Naive thymus-derived CD4-positive, alpha-beta T cell (primary cell): ENCODE measurements at places on chromosomes 5 and 9. TPM values are rescaled to one million over a fixed set of nuclear protein-coding genes. Genes with fewer than 3 reads are reported as not detected.
A peak's percentile ranks its signal among the peaks of the same experiment; 100 is the strongest.

SLC6A19 gene
- not detected for total RNA-seq

RANBP17 gene
- not detected for total RNA-seq

AGXT2 gene
- total RNA-seq: not detected in 2 replicates

DNA sequence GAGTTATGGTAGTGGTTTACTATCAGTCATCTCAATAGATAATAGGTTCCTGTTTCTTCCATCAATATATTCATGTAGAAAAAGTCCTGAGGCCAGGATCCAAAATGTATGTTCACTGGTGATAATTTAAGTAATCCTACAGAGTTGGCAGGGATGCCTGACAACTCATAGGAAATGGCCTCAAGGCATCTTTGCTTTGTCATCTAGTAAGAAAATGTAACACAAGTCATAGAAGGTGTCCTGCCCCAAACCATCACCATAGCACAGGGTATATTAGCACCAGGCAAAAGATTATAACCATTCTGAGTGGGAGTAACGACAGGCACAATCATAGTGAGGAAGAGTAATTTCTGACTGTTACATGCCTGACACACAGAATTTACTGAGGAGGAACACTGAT, 257.0 kb downstream of the TMEM167A start:
- no peaks in the 10 kb centered on the region for H3K36me3 ChIP-seq
- H3K4me1 ChIP-seq: no peaks in the 10 kb centered on the region
- H3K27ac ChIP-seq: no peak overlapping the region

GRCh38 chr5:116303340-116303739, 218.5 kb downstream of the COMMD10 start:
- no peak overlapping the region for H3K27ac ChIP-seq
- H3K4me1 ChIP-seq: no peaks in the 10 kb centered on the region
- no peak for DNase-seq
- peaks cover 79% of the 10 kb centered on the region for H3K36me3 ChIP-seq
- H3K4me3 ChIP-seq: no peak overlapping the region

DNA sequence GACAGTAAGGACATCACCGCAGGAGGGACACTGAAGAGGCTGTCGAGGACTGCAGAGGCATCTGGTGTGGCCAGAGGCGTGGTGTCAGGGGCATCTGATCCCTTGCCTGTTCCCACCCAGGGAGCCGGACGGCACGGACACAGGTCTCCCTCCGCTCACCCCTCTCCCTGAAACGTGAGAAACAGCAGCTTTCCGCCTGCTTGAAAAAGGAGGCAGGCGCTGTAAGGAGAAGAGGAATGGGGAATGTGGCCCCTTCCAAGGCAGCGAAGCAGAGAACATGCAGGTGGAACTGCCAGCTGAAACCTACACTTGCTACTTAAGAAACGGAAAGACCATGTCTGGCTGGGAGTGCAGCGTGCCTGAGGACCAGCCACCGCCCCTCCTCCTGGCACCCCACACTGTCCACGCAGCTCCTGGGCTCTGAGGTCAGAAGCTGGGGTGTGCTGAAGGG, 176.2 kb downstream of the GAPVD1 start:
- no peaks in the 10 kb centered on the region for H3K27me3 ChIP-seq
- DNase-seq: no peak
- H3K4me1 ChIP-seq: no peaks in the 10 kb centered on the region
- H3K4me3 ChIP-seq: no peak overlapping the region
- no peak overlapping the region for H3K27ac ChIP-seq

DNA sequence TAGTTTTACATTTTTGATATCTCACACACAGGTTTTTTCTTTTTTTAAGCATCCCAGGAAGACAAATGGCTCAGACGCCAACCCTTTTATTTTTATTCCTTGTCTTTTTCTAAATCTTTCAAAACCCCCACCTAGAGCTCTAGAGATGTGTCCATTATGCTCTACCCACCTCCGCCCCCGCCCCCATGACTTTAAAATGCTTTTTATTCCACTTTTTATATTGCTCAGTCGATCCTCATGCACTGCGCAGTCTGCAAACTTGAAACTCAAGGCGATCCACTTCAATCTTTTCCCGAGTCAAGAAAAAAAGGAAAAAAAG, 411 bp upstream of the MAT2B start:
- H3K36me3 ChIP-seq: no peaks in the 10 kb centered on the region
- H3K4me1 ChIP-seq: peaks cover 29% of the 10 kb centered on the region
- H3K27ac ChIP-seq: peak overlapping the region; percentile 93
- no peak for DNase-seq
- H3K27me3 ChIP-seq: no peaks in the 10 kb centered on the region

DNA sequence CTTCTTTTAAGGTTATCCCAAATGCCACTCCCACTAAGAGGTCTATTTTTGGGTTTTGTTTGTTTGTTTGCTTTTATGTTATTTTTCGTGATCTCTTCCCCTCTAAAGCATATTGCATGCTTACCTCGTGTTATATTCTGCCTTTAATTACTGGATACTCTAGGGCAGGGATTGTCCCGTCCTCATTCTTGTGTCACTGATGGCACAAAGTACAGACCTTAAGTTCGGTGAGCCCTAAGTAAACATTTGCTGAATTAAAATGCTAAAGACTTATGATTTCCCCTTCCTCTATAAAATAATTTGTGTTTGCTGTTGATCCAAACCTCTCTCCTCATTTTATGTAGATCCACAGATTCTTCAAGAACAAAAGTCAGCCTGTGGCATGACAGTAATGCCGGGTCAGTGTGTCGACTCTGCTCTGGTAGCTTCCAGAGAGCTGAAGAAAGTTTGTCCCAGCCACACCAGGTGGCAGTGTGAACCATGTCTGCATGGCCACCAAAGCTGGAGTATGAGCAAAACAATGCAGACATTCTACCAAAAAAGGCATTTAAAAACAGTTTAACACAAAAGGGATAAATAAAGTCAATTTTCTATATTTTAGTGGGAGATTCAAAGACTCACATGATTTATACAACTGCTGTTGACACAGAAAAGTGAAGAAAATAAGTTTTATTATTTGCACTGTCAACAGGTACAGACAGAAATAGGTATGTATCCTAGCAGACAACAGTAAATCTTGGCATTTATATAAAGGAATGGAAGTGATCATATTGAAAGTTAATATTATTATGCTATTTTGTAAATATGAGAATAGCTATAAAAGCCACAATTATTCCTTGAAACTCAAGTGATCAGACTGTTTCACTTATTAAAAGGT, 17.9 kb upstream of the POC5 start:
- no peak for DNase-seq
- no peak overlapping the region for H3K27ac ChIP-seq
- H3K36me3 ChIP-seq: no peaks in the 10 kb centered on the region
- no peaks in the 10 kb centered on the region for H3K4me1 ChIP-seq

GRCh38 chr5:9265441-9266287, 280.2 kb downstream of the SEMA5A start:
- no peaks in the 10 kb centered on the region for H3K27me3 ChIP-seq
- no peaks in the 10 kb centered on the region for H3K4me1 ChIP-seq
- DNase-seq: no peak

- H3K27ac ChIP-seq: no peak overlapping the region
- DNase-seq: no peak
- H3K4me3 ChIP-seq: no peak overlapping the region
- H3K27me3 ChIP-seq: no peaks in the 10 kb centered on the region
- H3K4me1 ChIP-seq: no peaks in the 10 kb centered on the region
Observed at GRCh38 chr9:124665391-124666058, 105.6 kb downstream of the NR6A1 start.

DNA sequence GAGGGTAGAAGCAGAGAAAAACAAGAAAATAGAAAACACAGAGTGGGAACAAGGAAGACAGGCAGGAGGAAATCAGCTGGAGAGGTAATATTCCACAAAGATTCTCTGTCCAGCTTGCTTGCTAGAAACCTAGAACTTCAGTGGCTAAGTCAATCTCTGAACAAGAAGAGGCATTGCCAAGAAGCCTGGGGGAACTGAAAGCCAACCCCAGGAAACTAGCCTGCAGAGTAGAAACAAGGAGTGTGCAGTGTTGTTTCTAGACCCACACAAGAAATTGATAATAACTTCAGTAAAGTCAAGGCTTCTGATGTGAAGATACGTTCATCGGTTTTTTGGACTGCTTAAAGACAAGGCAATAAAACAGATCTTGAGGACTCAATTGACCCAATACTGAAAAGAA, 234.5 kb upstream of the MAP3K1 start:
- H3K27me3 ChIP-seq: no peaks in the 10 kb centered on the region
- H3K4me3 ChIP-seq: no peak overlapping the region
- no peak overlapping the region for H3K27ac ChIP-seq
- DNase-seq: no peak
- H3K4me1 ChIP-seq: peaks cover 8% of the 10 kb centered on the region
- no peaks in the 10 kb centered on the region for H3K36me3 ChIP-seq
